ENCODE measurements at places on chromosomes 16 and 17.

DNA sequence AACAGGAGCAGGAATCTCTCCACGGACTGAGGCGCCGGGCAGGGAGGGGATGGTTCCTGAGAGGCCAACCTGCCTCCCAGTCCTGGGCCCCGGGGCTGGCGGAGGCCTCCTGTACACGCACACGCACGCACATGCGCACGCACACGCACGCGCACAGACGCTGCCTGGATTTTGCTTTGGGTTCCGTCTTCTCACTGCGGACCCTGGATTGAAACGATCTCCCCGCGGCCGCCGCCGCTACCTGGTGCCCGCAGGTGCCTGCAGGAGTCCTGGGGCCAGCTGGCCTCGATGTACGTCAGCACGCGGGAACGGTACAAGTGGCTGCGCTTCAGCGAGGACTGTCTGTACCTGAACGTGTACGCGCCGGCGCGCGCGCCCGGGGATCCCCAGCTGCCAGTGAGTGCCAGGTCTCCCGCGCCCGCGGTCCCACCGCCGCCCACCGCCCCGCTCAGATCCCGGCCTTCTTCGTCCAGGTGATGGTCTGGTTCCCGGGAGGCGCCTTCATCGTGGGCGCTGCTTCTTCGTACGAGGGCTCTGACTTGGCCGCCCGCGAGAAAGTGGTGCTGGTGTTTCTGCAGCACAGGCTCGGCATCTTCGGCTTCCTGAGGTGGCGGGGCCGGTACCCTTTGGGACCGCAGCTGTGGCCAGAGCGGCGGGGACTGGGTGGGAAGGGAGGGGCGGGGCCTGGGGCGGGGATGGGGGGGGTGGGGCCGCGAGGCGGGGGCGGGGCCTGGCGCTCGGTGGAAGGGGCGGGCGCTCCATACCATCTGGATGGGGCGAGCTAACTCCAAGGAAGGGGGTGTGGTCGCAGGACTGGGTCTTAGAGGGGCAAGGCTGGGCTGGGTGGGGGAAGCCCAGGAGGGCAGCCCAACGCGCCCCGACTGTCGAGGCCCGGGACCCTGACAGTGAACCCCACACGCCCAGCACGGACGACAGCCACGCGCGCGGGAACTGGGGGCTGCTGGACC is 12.3 kb downstream of the CES4A start:
- DNase-seq, result peak; percentile 18

DNA sequence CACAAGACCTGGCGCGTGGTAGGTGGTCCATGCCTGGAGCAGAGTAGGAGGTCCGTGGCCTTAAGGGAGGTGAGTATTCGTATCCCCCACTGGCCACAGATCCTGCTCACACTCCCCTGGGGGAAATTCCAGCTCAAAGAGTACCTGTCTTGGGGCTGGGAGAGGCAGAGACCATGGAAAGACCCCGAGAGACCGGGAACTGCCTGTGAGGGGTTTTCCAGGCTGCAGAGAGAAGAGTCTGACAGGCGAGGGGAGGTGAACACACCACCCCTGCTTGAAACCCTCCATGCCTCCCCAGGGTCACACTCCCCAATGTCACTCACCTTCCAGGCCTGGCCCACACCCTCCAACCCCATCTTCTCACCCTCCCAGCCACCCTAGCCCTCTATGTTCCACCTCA is 12.6 kb upstream of the SNN start:
- DNase-seq, result no peak

GRCh38 chr16:86962913-86963312 is 354.3 kb downstream of the C16orf95 start:
- DNase-seq, result no peak

GRCh38 chr17:64309021-64309420 is 46.0 kb upstream of the TEX2 start:
- DNase-seq, result no peak

- peak; percentile 55 for DNase-seq
Measured at GRCh38 chr17:31830971-31831858, 27.8 kb downstream of the COPRS start.

GRCh38 chr16:82899731-82900450 is 273.1 kb downstream of the CDH13 start:
- peak; percentile 66 for DNase-seq

- peak; percentile 69 for DNase-seq
Measured at GRCh38 chr17:6753006-6753445, 2.8 kb upstream of the XAF1 start.

GRCh38 chr16:90027611-90028010 is 8.4 kb upstream of the DBNDD1 start:
- DNase-seq, result no peak

DNA sequence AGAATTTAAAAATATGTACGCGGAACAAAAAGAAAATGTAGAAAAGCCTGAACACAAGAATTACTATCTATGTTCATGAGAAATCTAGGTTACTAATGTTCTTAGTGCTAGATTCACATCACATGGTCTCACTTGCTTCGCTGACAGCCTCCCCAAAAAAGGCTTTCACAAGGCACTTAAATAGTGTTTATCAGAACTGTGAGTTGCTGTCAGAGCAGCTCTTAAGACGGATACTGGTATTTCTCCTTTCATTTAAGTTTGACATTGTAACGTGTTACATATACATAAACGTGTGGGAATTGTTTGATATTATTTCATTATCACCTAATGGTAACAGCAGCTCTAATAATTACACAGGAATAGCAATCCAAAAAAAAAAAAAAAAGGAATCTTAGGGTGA is 150.9 kb downstream of the CDH8 start:
- no peak for DNase-seq

GRCh38 chr17:61551255-61551742 is 39.7 kb downstream of the NACA2 start:
- DNase-seq, result peak; percentile 37

GRCh38 chr16:88939972-88940861 is 36.8 kb downstream of the CBFA2T3 start:
- DNase-seq, result no peak

DNA sequence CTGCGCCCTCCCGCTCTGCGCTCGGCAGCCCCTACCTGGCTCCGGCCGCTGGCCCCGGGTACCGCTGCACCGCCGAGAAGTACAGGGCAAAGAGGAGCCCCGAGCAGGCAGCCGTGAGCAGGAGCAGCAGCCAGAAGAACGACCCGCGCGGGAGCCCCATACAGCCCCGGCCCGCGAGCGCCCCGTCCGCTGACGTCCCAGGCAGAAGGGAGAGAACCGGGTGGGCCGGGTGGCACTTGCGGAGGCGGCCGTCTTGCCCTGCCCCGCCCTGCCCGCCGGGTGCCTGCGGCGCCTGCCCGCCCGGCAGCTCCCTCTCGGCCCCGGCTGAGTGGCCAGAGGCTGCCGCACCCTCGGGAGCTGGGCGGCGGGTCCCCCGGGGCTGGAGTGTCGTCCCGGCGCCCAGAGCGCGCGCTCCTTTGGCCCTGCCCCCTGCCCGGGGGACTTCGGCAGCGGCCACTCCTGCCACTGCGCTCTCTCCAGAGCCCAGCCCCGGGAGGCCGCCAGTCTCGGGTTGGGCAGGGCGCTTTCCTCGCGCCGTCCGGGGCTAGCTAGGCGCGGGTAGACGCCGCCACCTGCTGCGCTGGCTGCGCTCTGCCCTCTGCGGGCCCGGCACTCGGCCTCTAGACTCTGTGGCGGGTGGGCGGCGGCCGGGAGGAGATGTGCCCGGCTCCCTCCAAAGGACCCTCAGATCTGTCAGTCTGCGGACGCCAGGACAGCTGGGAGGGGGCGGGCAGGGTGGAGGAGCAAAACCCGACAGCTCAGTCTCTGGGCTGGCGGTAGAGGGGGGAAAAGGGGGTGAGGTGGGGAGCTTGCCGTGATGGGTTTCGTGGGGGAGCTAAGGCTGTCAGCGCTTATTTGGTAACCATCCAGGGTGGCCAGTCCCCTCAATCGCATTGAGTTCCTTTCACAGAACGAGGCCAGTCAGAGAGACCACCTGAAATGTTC is at the start of gene ST6GALNAC2:
Gene ST6GALNAC2 (minus strand): TSS at position 212 of the 945 bp plus-strand sequence. CDS start 52 bp downstream, at position 160.
- peak; percentile 40 for DNase-seq

DNA sequence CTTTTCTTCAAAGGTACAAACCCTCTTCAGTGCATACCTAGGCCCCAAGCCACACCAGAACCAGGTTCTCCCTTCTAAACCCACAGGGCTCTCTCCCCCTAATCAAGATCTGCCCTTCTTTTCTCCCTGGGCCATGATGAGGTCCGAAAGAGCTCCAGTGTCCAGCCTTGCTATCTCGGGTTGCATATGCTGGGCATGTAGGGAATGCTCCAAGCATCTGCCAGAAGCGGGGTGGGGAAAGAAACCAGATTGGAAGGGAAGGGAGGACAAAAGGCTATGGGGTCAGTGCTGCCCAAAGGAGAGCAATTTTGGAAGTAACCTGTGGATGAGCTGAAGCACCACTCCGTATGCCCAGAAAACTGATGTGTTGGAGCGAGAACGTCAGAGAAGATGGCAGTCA is 2.3 kb downstream of the CTDNEP1 start:
- no peak for DNase-seq

GRCh38 chr16:83968891-83969649 is 1.0 kb downstream of the NECAB2 start:
- DNase-seq, result no peak

DNA sequence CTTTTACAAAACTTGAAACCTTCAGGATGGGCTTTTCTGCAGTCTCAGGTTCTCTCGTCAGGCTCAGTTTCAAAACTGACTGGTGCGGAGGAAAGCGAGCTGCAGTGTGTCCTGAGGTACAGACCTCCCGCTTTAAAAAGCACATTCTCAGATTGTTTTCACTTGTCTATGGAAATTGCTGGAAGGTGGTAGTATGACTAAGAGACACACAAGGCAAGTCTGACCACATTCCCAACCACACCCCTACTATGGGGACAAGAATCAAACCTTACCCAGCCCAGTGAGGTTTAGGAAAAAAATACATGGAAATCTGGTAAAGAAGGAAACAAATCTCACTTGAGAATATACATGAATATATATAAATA is 18.2 kb downstream of the SRP68 start:
- DNase-seq, result peak; percentile 49

- DNase-seq, result peak; percentile 34
Measured at GRCh38 chr17:57552114-57552624, 192.9 kb downstream of the CCDC182 start.

DNA sequence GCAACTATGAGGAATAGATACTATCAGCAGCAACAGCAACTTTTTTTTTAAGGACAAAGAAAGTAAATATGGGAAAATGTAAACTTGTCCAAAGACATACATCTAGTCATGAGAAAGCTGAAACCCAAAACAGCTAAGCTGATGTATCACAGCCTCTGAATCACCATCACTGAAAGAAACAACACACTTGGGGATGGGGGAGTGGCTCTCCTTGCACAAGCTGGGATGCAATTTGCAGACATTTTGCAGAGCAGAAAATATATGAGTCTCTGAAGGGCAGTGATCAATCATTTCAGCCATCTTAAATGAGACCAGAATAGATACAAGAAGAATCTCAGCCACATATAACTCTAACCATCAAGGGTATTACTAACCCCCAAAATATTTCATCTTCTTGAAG is 79.1 kb downstream of the GRIN2A start:
- no peak for DNase-seq

- no peak for DNase-seq
Measured at GRCh38 chr16:3640207-3640606, 14.3 kb upstream of the DNASE1 start.

DNA sequence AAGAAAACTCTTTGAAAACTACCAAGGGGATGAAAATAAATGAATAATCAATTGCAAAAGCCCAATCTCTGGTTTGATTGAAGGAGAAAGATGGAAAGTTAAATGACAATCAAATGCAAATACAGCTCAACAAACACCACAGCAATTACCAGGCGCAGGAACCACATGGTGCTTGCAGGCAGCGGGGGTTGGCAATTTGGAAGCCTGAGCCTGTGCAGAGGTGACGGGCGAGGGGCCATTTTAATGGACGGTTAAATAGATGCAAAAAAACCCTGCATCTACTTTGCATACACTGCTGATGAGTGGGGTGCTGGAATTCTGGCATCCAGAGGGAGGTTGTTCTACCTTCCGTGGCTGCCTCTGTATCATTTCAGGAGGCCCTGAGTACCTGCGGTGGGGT is 4.8 kb upstream of the SEZ6 start:
- DNase-seq, result no peak

- DNase-seq, result no peak
Measured at GRCh38 chr16:68069511-68070248, 15.5 kb upstream of the NFATC3 start.

DNA sequence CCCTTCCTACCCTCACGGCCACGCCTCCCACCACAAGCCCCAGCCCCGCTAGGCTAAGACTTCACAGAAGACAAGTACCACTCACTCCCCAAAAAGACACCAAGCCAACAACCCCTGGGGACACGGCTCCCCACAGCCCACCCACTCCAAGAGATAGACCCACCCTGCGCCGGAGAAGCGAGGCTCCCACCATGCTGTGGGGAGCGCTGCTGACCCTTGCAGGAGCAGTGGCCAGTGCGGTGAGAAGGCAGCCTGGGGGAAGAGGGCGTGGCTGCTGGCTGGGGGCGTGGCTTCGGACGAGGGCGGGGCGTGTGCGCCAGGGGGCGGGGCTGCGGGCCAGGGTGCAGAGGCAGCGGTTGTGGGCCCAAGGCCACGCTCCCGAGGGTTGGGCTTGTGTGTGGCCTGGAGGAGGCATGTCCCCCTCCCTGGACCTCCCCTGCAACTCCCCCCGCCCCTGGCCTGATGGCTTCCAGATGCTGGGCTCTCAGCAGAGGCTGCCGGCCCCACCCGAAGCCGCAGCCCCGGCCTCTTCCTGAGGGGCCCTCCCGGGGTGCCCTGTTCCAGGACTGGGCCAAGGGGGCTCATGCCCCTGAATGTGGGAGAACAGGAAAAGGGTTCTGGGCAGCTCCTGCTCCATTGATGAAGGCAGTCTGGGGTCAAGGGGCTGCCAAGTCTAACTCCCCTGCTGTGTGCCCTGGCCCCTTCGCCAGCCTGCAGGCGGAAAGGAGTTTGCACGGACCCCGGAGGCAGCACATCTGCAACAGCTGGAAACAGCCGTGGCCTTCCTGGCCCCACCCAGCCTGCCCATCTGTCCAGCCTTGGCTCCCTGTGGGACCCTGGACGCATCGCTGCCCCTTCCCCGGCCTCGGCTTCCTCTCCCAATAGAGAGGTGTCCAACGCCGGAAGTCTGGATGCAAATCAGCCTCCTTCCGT is 9.1 kb downstream of the TFAP4 start:
- DNase-seq, result peak; percentile 11

- DNase-seq, result no peak
Measured at GRCh38 chr16:74094514-74094913, 202.1 kb upstream of the PSMD7 start.

- peak; percentile 69 for DNase-seq
Measured at GRCh38 chr17:42233156-42233555, 38.9 kb upstream of the GHDC start.

- peak; percentile 65 for DNase-seq
Measured at GRCh38 chr17:56319531-56319930, 166.3 kb downstream of the ANKFN1 start.

- peak; percentile 62 for DNase-seq
Measured at GRCh38 chr17:61809816-61810392, 53.4 kb downstream of the BRIP1 start.
